Left cardiac atrium (tissue), 4 donors: ENCODE measurements at places on chromosomes 5 and 9. TPM values are rescaled to one million over a fixed set of nuclear protein-coding genes. Genes with fewer than 3 reads are reported as not detected.
A peak's percentile ranks its signal among the peaks of the same experiment; 100 is the strongest.

- DNase-seq: no peak
Measured at GRCh38 chr5:44390351-44390750, 1.1 kb upstream of the FGF10 start.

GRCh38 chr9:119283078-119283794, 86.0 kb downstream of the BRINP1 start:
- peak; percentile 60 for DNase-seq

GRCh38 chr9:119852390-119852789, 483.2 kb upstream of the BRINP1 start:
- DNase-seq: no peak

DNA sequence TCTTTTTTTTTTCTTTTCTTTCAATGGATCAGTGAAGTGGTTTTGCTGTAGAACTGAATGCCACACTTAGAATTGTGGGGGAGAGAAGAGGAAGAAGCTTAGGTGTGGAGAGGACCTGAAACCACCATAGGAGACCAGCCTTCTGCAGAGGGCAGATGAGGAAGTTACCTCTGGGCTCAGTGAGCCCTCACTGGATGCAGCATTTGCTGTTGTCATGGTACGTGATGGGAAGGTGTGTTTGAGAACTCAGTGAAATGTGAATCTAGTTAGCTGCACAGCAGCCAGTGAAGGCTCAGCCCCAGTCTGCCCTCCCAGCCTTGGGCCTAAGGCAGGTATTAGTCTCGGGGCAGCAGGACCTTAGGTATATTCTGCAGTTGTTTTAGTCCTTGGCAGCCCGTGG, 17.5 kb downstream of the CYFIP2 start:
- no peak for DNase-seq

DNA sequence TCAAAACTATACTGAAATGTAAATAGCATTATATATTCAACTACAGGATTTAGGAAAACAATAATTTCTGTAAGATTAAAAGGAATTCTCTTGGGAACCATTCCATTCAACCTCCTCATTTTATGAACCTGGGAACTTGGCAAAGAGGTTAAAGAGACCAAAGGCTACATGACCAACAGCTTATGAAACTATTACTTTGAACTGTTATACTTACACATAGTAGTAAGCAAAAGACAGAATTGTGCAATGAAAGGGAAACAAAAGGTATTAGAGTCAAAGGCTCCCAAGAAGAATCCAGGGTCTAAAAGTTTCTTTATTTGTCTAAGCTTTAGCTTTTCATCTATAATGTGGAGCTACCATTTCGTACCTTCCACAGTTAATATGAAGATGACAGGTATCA, 7.2 kb downstream of the C9orf72 start:
- no peak for DNase-seq

DNA sequence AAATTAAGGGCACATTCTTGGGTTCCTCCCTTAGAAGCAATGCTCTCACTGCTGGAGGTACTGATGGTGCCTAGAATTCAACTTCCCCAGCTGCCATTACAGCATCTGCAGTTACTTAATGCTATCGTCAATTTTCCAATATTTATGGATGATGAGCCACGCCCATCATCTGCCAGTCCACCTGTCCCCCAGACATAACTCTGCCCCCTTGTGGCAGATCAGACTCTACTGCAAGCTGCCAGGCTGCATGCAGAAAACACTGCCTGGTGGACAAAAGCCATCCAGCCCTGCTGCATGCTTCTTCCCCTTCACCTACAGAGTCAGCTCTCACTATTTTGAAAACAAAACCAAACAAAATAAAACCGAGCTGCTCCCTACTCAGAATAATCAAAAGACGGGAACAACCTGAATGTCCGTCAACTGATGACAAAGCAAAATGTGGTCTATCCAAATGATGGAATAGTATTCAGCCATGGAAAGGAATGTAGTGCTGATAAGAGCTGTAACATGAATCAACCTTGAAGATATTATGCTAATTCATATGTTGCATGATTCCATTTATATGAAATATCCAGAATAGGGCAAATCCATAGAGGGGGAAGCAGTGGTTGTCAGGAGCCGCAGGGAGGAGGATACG, 66.4 kb downstream of the RETREG1 start:
- no peak for DNase-seq

DNA sequence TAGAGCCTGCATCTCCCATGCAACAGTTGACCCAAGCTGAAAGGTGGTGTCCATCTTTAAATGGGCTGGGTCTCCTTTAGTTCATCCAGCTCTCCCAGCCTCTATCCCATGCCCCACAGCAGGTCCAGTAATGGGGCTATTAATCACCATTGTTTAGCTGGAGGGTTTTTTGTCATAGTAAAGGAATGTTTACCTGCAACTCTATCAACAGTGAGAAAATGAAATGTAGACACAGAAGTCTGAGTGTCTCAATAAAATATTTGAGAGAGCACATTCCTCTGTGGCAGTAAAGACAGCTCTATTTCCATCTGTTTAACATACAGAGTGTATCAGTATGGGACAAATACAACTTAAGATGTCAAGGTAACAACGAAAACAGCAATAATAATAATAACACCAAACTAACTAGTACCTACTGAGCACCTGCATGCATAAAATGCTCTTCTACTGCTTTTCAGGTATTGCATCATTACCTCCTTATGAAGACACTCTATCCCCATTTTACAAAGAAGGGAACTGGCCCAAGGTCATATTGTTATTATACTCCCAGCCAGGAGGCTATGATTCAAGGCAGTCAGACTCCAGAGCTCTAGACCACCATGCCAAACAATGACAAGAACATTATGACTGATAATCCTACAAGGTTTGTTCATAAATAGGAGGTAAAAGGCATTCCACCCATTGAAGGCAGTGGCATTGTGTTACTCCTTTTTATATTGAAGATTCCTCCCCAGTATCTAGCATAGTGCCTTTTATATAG, 21.0 kb upstream of the C5orf58 start:
- DNase-seq: no peak

DNA sequence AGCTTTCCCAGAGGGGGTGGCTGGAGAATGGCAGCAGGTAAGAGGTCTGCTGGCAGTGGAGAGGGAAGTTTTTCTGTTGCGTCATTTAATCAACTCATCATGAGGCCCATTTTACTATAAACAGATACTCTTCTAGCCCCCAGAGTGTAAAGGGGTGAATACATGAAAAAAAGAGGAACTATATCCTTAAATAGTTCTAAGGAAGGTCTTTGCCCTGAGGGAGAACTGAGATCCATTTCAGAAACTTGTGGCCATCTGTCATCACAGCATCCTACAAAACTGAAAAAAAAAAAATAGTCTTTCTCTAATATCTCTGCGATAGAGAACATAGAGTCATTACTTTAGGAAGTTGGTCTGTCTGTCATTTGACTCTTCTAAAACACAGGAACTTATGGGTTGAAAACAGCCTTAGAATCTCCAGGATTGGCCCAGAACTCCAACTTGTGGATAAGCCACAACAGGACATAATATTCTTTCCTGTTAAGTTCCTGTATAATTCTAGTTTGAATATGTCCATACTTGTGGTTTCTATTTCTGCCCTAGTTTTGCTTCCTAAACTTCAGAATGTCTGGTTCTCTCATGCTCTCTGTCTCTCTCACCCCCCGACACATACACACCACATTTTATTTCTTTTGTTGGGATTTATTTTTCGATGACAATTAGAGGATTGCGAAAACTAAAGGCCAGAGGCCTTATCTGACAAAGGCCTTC, 238.5 kb upstream of the PIK3R1 start:
- no peak for DNase-seq

GRCh38 chr5:40074826-40075225, 604.9 kb upstream of the PTGER4 start:
- DNase-seq: no peak

- DNase-seq: no peak
Measured at GRCh38 chr5:19067741-19068140, 920.3 kb downstream of the CDH18 start.

DNA sequence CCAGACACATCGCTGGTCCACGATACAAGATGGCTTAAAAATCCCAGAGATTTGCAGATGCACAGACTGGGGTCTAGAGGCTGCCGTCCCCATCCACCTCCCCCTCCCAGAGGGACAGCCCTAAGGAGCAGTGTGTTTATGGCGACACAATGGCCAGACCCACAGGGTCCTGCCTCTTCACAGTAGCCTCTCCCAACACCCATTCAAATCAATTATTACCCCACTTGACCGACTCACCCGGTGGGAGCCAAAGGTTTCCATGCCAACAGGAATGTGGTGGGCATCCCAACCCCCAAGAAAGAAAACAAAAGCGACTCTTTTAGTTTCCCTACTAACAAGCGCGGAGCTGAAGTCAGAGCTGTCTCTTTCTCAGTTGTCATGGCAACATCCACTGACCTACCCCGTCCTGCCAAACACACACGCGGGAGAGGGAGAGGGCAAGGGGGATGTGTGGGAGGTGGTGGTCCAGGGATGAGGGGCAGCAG, 209.0 kb downstream of the TTLL11 start:
- no peak for DNase-seq

- DNase-seq: no peak
Measured at GRCh38 chr5:103923616-103924168, 361.1 kb upstream of the NUDT12 start.

DNA sequence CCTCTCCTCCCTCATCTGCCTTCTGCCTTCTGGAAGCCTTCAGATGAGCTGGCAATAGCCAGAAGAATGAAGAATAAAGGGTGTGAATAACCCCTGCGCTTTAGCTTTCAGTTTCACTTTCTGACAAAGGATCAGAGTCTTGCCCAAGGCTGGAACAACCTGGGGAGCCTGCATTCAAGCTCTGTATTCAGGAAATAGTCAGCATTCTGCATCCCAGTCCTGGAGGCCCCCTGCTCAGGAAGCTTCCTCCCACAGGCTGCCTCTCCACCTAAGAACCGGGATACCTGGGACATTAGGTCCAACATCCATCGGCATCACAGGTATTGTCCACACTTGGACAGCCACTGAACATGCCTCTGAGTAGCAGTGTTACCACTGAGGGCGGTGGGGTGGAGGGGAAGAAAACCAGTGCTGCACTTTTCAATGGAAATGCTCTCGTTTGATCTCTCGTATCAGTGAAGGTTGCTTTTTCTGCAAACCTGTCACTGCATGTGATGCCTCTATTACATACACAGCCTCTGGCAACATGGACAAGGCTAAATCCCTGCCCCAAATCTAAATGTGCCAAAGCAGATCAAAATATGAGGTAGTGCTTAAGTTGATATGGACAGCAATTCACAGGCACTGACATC, 39.8 kb upstream of the ACO1 start:
- DNase-seq: no peak

DNA sequence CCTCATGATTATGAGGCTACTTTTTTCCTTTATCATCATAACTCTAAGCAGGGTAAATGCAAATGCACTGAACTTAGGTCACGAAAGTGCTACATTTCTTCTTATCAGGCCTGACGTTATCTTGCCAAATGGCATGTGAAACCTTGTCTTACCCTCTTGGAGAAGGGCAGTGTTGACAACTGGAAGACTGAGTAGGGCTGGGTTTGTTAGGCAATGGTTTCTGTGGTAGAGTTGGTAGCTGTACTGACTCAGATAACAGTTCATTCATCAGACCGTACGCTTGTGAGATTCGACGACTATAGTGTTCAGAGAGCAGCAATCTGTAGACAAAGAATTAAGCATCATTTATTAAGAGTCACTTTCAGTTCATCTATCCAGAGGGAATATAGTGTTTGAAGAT, 127.7 kb downstream of the CPLANE1 start:
- no peak for DNase-seq

GRCh38 chr5:80246995-80247729, 8.7 kb downstream of the SERINC5 start:
- peak; percentile 57 for DNase-seq

DNA sequence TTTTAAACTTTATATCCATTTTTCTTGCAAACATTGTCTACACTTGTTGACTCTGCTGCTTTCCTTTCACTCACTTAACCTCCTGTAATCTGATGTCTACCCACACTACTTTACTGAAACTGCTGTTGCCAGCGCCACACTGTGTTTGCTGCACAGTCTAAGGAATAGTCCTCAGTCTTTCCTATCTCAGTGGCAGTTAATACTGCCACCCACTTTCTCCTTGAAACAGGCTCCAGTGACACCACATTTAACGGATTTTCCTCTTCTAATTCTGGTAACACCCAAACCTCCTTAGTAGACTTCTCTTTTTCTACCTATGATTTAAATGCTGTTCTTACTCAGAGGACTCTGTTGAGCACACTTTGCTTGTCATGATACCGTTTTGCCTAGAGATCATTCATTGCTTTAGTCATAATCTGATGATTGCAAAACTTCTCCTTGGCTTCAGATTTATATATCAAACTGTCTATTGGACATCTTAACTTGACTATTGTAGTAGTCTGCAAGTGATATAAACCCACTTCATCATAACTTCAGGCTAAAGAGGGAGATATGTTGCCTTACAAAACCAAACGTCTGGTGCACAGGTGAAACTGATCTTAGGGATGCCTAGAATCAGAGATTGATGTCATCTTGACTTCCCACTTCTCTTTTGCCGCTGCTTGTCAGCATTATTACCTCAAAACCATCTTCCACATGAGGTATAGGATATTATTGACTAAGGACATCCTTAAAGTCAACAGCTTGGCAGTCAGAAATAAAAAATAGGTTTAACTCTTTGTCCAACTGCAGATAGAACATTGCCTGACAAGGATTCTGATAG, 94.1 kb downstream of the CDC42SE2 start:
- DNase-seq: no peak

DNA sequence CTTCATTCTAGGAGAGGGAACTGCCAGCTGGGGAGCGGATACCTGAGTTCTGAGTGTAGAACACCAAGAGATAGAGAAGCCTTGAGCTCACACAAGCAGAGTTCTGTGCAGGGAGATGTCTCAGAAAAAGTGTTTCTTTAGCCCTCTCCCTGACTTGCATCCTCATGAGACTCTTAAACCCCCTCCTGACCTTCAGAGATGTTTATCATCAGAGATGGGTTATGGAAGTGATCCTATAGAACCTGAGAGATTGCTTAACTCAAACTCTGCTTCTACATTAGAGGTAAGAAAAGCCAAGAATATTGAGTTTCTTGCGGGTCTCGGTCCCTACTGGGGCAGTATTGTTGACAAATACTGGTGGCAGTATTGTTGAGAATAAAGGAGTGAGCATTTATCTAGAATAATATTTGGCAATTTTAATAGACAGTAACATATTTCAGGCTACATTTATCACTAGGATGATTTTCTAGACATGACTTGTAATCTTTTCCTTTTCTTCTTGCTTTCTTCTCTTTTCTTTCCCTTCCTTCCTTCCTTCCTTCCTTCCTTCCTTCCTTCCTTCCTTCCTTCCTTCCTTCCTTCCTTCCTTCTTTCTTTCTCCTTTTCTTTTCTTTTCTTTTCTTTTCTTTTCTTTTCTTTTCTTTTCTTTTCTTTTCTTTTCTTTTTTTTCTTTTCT, at the start of gene IZUMO3:
Gene IZUMO3 (minus strand): TSS at position 51 of the 676 bp plus-strand sequence. CDS start 248 bp downstream, outside the sequence.
- DNase-seq: no peak

Gene MSMP
- not detected for total RNA-seq

Gene SPOCK1
- total RNA-seq: 75.0 TPM

Gene C7
- 429 TPM for total RNA-seq

Gene MRPL50
- 19.9 TPM for total RNA-seq

Gene PCDHB8
- 6.1 TPM for total RNA-seq

Gene TAF11L7
- not detected for total RNA-seq

Gene FAM221B
- not detected for total RNA-seq

Gene LIX1
- 0.15 TPM for total RNA-seq

Gene STPG3
- 0.59 TPM for total RNA-seq

Gene REEP5
- total RNA-seq: 135 TPM

Gene TNFSF8
- total RNA-seq: 1.2 TPM

Gene CD74
- total RNA-seq: 255 TPM
